ENCODE measurements at places on chromosomes 4 and X.
A peak's percentile ranks its signal among the peaks of the same experiment; 100 is the strongest.

- DNase-seq: no peak
These were observed 6.5 kb upstream of the STBD1 start for GRCh38 chr4:76300012-76300411.

- DNase-seq: no peak
These were observed 22.1 kb downstream of the PKD2 start for GRCh38 chr4:88029556-88029955.

DNA sequence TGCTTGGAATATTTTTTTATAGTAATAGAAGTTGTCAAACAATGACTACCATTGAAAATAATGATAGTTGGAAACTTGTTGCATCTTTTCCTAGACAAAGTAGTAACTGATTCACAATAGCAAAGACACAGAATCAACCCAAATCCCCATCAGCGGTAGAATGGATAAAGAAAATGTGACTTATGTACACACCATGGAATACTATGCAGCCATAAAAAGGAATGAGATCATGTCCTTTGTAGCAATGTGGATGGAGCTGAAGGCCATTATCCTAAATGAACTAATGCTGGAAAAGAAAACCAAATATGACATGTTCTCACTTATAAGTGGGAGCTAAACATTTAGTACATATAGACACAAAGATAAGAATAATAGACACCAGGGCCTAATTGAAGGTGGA lies 49.7 kb downstream of the ATP10D start:
- DNase-seq: no peak

DNA sequence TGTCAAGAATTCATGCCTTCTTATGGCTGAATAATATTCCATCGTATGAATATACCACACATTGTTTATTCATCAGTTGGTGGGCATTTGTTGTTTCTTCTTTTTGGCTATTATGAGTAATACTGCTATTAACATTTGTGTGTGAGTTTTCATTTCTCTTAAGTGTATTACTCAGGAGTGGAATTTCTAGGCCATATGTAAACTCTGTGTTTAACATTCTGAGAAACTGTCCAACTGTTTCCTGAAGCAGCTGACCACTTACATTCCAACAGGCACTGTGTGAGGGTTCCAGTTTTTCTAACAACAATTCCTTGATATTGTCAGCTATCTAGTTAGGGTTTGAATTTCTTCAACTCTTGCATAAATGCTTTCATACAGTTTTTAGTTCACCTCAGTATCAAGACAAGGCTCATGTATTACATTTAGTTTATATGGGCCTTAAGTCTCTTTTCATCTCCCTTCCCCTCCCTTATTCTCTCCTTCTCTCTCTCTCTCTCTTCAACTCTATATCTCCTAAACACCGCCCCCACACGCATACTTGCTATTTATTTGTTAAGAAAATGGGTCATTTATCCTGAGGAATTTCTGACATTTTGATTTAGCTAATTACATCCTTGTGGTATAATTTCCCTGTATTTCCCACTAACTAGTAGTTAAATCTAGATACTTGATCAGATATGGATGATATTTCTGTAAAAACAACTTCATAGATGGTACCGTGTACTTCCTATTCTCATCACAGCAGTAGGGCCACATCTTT lies 77.4 kb downstream of the WDR19 start:
- DNase-seq: no peak

DNA sequence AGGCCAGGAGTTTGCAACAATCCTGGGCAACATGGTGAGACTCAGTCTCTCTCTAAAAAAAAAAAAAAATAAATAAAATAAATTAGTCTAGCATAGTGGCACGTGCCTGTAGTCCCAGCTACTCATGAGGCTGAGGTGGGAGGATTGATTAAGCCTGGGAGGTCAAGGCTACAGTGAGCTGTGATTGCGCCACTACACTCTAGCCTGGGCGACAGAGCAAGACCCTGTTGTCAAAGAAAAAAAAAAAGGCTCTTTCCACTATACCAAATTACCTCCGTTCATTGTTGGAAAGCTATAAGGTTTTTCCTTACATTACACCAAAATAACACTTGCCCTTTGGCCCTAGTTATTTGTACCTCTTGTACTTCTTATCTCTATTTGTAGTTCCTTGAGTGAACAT lies 9.9 kb upstream of the PRSS48 start:
- no peak for DNase-seq

DNA sequence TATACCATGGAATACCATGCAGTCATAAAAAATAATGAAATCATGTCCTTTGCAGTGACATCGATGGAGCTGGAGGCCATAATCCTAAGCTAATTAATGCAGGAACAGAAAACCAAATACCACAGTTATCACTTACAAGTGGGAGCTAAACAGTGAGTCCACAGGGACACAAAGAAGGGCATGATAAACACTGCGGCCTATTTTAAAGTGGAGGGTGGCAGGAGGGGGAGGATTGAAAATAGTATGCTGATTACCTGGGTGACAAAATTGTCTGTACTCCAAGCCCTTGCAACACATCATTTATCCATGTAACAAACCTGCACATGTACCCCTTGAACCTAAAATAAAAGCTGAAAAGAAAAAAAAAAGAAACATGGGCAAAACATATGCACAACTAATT lies 16.7 kb upstream of the SLC9B1 start:
- no peak for DNase-seq

DNA sequence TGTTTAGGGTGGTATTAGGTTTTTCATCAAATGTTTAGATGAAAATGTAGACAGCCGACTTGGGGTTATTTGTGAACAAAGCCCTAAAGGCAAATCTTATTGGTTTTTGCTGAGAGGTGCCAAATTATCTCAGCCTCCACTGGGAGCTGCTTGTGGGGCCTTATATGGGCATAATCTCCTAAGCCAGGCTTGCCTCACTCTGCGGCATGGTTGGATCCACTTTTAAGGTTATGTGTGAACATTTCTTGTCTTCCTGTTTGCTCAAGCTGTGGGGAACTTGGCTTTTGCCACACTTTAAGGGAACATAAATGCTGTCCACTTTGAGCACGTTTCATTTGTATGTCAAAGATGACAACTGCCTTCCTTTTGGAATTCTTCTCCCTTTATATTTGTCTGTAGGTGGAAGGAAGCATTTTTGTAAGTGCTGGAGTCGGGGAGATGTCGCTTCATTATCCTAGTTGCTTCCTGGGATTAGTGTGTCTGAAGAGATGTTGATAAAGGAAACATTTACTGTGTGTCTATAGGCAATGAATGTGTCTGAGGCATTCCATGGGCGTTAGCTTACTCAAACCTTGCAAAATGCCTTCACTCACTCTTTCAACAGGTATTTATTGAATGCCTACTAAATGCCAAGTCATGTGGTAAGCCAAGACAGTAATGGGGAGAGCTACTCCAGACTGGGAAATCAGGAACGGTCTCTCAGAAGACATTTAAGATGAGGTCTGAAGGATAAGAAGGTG lies 78.3 kb downstream of the SLC9A6 start:
- DNase-seq: no peak

DNA sequence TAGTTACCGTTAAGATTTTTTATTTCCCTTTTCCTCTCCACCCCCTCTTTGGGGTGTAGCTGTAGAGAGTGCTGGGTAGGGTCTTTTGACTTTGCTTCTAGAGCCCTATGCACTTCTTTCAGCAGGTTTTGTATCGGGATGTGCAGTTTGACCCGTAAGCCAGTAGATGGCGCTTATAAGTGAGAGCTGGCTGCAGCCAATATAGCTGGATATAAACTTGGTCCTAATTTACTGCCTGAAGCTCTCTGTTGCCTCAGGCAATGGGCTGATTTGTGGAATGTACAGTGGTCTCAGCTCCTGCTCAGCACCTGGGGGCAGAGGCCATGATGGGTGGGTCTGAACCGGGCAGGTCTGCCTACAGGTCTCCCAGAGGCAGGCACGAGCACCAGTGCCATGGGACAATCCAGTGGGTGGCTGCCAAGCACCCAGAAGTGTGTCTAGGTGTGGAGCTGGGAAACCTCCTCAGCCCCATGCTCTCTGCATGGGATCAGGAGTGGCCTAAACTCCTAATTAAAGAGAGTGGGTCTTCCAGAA lies 146.5 kb downstream of the SPANXN1 start:
- DNase-seq: no peak

- peak; percentile 12 for DNase-seq
These were observed 398.1 kb upstream of the RPS6KA3 start for GRCh38 chrX:20664774-20665173.

GRCh38 chrX:72716766-72717165 lies 2.7 kb upstream of the PHKA1 start:
- no peak for DNase-seq

GRCh38 chr4:97153042-97153441 lies 990.2 kb downstream of the STPG2 start:
- peak; percentile 11 for DNase-seq

- DNase-seq: no peak
These were observed 45.2 kb upstream of the CLCN4 start for GRCh38 chrX:10111364-10112148.

GRCh38 chr4:76283900-76284299 lies 22.6 kb upstream of the STBD1 start:
- DNase-seq: no peak

- no peak for DNase-seq
These were observed 41.3 kb upstream of the STAG2 start for GRCh38 chrX:123920105-123920785.

GRCh38 chr4:155017426-155017825 lies 191.0 kb upstream of the NPY2R start:
- no peak for DNase-seq

DNA sequence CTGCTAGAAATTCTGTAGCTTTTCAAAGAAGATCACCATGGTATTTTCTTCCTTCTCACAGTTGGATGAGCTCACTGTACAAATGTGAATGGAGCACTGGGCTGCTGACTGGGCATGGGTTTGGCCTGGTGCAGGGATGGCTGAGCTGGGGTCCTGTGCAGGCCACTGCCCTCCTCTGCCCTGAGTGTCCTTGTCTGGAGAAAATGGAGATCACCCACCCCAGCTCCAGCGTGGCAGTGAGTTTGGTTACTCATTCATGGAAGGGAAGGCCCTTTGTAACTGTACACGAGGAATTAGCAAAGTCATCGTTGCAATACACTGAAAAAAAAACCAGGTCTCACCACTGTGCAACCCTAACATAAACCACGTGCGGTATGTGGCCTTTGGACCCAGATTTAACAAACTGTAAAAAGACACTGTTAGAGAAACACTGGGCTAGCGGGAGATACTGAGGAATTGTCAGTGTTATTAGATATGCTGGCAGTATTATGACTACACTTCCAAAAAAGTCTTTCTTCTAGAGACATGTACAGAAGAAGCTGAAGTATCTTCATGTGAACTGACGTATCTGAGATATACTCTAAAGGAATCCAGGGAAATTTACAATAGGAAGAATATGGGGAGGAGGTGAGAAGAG lies 16.1 kb upstream of the TBC1D14 start:
- DNase-seq: no peak

- DNase-seq: no peak
These were observed 12.2 kb downstream of the XPNPEP2 start for GRCh38 chrX:129750971-129751370.

GRCh38 chr4:56215141-56215783 lies 172.0 kb downstream of the AASDH start:
- no peak for DNase-seq

DNA sequence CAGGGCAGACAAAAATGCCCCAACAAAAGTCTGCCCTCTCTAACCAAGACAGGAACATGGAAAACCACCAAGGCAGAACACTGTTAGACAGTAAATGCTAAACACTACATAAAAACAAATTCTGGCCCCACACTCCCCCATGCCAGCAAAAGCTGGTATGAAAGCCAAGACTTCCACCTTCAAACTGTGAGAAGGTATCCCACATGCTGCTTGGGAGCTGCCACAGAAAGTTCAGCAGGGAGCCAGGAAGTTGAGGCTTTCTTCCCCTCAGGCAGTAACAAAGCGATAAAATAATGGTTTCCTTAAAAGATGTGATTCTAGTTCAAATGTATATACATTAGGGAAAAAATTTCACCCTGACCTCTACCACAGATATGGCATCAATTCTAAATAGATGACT lies 770.4 kb upstream of the NDST4 start:
- DNase-seq: no peak

GRCh38 chrX:13535376-13536165 lies 33.8 kb upstream of the EGFL6 start:
- DNase-seq: no peak

DNA sequence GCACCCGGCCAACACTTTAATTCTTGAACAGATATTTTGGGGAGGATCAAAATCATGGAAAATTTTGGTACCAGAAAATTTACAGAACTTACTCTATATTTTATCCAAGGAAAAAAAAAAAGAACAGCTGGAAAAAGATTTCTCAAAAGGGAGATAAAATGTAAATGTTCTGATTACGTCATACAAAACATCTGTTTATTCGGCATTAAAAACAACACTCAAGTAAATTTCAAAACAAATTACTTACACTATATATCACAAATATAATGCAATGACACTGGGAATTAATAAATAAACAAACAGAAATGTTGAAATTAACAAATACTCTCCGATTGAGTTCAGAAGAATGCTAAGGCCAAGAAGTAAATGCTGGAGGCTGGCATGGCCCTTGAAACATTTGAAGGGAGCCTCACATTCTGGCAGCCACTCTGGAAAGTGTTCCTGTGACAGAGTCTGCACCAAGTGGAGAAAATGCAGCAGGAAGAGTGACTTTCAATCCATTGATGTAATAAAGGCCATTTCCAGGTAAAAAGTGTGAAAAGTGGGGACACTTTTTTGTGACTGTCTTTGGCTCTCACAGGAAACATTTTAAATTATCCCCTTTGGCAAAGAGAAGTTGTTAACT lies 486.0 kb upstream of the CTSO start:
- no peak for DNase-seq

DNA sequence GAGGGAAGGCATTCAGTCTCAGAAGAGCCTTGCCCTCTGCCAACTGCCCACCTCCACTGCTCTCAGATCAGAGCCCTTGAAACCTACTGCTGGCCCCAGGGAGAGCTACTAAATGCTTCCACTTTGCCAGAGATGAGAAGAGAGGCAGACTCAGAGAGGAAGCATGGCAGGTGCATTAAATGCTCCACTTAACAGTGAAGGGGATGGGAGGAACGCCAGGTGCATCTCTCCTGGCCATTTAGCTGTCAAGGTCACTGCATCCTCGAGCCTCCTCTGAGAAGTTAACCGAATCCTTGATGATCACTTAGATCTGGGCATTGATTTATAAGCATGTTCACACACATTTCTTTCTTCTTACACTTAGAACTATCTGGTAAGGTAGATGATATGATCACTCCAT lies 15.0 kb downstream of the TRPC5 start:
- peak; percentile 69 for DNase-seq

- DNase-seq: no peak
These were observed 32.2 kb downstream of the TRMT44 start for GRCh38 chr4:8472689-8473197.

GRCh38 chr4:84070289-84070688 lies 428.8 kb downstream of the NKX6-1 start:
- DNase-seq: no peak

- no peak for DNase-seq
These were observed 6.6 kb upstream of the GUF1 start for GRCh38 chr4:44671636-44672035.

DNA sequence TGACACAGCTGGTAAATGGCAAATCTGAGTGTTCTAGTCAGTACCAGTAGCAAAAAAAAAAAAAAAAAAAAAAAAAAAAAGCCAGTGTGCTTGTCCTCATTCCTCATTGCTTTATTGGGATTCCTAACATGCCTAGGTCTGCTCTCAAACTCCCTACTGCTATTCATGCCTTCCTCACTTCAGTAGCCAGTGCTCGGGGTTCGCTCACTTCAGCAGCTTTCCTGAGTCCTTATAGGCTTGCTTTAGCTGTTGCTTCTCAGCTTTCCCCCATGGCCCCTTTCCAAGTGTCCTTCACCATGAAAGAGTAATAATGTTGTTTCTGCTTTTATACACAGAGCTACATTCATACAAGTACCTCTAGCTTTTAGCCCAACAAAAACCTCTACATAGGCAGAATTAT lies 30.8 kb downstream of the SLITRK2 start:
- peak; percentile 7 for DNase-seq
